ENCODE measurements at places on chromosomes 7 and 10.

DNA sequence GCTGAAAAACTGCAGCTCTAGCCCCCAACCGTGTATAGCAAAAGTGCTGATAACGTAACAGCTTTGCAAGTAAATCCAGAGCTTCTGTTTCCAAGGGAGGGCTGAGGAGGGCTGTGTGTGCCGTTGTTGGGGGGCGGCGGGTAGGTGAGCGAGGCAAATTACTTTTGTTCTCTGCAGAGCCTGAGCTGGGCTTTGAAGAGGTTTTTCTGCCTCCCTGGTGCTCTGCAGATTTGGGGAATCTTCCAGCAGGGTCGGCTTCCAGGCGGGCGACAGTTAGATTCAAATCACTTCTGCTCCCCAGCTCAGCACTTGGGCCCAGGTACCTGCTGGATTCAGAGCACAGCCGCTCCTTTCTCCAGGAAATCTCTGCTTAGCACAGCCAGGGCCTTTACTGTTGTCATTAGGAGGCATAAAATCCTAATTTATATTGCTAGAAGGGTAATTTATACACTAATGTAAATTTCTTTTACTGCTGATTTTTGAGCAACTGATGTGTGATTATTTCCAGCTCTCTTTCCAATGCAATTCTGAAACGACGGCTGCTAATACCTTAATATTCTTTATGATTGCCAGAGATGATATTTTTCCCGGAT lies 442.4 kb downstream of the TYW1 start:
- no peak for DNase-seq

DNA sequence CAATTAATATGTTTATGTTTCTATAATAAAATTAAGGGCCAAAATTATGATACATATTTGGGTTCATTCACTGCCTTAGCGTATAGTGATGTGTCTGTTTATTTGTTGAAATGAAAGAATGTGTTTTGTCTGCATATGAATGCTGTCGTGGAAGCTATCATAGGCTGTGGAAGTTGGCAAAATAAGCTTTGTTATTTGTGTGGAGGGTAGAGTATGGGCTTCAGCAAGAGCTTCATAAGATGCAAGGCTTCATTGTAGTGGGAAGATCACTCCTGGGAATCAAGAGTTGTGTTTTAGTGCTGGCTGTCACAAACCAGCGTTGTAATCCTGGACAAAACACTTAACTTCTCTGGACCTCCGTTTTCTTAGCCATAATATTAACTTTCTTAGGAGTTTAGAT lies 2.5 kb downstream of the SLK start:
- DNase-seq = no peak

- no peak for DNase-seq
These were observed 37.8 kb upstream of the COMMD3 start for GRCh38 chr10:22278441-22278782.

GRCh38 chr7:97005183-97006054 lies at the start of gene DLX6:
TSS of gene DLX6 (plus strand) at chr7:97005553. CDS start at chr7:97005978, 425 bp downstream.
- peak; percentile 18 for DNase-seq

DNA sequence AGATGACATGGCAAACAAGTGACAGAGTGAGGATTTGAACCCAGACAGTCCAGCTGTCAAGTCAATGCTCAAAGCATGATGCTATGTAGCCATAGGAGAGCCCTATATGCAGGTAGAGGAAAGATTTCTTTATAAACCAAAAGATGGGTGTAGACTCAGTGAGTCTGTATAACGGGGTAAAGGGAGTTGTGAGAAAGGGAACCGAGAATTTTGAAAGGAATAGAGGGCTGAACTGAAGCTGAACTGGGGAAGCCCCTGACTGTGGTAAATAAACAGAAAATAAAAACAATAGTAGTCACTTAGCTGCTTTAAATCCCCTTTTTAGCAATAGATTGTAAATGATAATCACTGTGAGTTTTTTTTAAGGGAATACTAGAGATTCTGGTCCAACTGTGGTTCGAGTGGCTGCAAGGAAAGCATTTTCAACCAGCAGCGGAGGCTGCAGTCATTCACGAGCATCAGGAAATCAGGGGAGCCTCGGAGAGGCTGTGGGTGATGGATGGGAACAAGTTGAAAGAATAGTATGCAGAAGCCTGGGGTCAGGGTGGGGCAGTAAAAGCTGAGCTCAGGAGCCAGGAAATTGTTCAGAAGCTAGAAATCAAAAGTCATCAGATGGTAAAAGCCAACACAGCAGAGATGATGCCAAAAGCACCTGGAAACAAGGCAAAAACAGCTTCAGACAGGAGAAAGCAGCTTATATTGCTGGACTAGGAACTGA lies 393.5 kb downstream of the GFRA1 start:
- DNase-seq = no peak

DNA sequence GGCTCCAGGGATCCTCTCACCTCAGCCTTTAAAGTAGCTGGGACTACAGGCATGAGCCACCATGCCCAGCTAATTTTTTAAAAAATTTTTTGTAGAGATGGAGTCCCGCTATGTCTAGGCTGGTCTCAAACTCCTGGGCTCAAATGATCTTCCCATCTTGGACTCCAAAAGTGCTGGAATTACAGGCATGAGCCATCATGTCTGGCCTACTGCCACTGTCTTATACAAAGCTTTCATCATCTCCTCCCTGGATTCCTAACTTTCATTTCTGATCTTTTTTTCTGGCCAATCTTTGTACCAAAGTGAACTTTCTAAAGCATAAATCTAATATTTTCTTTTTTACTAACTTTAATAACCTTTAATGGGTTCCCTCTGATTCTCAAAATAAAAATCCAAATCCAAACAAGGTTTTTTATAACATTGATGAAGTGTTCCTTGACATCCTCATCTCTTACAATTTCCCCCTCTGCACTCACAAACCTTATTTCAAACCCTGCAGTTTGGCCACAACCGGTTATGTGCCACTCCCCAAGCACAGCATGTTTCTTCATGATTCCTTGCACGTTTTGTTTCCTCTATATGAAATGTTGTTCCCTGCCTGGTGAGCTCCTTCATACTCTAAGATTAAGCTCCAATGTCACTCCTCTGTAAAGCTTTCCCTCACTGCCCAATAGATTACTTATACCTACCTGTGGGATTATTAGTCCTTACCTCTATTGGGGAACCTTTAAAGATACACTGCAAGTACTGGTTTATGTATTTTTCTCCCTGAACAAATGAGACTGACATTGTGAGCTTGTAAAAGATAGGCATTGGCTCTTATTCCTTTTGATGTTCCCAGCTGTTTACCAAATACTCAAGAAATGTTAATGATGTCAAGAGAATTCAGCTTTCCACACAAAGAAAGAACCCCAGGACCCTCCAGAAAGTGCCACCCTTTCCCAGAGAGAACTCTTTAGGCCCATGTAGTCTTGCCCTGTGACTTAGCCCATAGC lies 101.7 kb downstream of the HOXA1 start:
- no peak for DNase-seq

- DNase-seq = no peak
These were observed 7.2 kb upstream of the RELN start for GRCh38 chr7:103996639-103997038.

DNA sequence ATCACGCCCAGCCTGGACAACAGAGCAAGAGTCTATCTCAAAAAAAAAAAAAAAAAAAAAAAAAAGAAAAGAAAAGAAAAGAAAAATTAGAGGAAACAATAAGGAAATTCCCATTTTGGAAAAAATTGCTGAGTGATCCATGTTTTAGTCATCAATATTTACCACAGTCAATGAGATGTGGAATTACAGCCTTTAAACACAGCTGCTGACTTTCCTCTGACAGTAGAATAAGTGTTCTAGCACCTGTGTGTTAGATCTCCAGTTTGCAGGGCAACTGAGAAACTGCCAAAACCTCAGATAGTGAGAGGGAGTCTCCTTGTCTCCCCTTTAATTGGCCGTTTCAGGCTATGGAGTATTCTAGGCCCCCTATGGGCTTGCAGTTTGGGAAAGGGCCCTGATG lies 520.1 kb downstream of the KCNMA1 start:
- DNase-seq = no peak

- no peak for DNase-seq
These were observed 4.2 kb upstream of the ADAM12 start for GRCh38 chr10:126392469-126392868.

GRCh38 chr10:86899670-86900276 lies 57.6 kb downstream of the MMRN2 start:
- peak; percentile 9 for DNase-seq

DNA sequence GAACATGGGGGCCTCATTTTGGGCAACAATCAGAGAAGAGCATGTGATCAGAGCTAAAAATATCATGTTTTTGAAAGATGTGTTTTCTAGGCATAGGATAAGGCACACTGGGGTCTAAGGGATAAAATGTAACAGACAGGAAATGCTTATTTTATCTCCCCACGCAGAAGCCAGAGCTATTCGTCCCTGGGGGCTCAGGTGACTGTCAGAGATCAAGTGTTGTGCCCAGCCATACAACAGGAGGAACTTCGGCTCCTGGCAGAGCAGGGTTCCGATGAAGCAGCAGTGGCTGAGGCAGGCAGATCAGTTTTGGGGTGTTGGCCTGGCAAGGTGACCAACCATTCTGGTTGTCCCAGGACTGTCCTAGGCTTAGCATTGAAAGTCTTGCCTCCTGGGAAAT lies 15.2 kb downstream of the NPY start:
- no peak for DNase-seq

DNA sequence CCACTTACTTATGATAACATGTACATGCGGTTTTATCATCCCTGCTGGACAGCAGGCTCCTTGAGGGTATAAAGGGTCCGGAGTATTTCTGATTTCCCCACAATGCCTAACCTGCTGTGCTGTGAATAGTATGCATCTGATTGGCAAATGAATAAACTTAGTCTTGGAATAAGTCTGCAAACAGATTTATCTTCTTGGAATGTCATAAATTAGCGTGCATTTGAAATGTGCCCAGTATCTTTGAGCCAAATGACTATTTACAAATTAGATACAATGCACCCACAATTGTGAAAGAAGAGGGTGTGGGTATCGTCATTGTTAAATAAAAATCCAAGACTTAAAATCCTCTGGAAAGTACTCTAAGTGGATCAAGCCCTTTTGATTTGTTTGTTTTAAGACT lies 106.0 kb downstream of the OSBPL3 start:
- DNase-seq = no peak

- no peak for DNase-seq
These were observed 106.9 kb upstream of the CSTF2T start for GRCh38 chr10:51806079-51806835.

- no peak for DNase-seq
These were observed 25.8 kb upstream of the ADRB1 start for GRCh38 chr10:114017873-114018272.

DNA sequence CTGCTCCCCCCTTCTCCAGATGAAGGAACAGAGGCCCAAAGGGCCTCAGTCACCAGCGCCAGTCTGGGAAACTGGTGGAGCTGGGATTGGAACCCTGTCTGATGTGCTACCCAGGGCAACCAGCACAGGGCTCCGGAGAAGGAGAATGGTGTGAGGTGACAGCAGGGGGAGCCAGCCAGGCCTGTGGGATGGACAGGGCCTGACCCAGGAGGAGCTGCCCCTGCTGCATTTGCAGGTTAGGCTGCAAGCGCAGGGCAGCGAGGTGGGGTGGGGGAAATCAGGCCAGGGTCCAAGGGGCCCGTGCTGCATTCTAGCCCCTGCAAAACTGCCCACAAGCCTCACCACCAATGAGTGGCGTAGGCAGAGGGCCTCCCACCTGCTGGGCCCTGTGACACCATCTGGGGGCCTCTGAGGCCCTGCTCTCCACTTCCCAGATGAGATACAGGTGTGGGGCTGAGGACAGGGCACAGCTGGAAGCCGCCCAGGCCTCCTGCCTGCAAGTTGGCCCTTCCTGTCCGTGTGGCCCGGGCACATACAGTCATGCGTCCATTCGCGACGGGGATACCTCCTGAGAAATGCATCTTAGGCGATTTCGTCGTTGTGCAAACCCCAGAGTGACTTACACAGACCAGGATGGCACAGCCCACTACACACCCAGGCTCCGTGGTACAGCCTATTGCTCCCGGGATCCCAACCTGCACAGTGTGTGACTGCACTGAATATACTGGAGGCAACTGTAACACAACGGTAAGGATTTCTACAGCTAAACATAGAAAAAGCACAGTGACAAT lies 45.3 kb downstream of the RASGEF1A start:
- DNase-seq = no peak

DNA sequence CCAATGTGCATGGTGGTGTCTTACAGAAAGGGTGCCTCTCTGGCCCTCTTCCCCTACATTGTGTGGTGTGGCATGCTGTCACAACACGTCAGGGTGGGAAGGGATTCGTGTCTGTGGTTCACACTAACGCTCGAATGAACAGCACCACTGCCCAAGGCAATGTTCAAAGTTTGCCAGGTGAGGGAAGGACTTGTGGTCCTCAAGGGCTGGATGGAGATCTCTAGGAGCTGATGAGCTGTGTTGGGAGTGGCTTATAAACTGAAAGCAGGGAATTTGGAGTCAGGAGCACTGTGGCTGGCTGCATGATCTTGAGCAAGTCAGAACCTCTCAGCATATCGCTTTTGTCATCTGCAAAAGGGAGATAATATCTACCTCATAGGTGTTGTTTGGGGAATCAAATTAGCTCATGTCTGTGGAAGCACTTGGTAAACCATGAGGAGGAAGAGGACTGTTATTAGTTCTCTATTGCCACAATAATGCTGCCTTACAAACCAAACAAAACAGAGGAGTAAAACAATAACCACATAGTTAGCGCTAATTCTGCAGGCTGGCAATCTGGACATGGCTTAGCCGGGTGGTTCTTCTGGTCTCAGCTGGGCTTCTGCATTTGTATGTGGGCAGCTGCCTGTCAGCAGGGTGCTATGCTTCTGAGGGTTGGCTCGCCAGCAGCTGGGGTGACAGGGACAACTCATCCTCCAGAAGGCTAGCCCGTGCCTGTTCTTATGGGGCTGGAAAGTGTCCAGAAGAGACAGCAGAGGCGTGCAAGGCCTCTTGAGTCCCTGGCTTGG lies 22.9 kb upstream of the C10orf105 start:
- DNase-seq = no peak

- DNase-seq = no peak
These were observed 336.8 kb downstream of the ARL4A start for GRCh38 chr7:13024121-13024674.

DNA sequence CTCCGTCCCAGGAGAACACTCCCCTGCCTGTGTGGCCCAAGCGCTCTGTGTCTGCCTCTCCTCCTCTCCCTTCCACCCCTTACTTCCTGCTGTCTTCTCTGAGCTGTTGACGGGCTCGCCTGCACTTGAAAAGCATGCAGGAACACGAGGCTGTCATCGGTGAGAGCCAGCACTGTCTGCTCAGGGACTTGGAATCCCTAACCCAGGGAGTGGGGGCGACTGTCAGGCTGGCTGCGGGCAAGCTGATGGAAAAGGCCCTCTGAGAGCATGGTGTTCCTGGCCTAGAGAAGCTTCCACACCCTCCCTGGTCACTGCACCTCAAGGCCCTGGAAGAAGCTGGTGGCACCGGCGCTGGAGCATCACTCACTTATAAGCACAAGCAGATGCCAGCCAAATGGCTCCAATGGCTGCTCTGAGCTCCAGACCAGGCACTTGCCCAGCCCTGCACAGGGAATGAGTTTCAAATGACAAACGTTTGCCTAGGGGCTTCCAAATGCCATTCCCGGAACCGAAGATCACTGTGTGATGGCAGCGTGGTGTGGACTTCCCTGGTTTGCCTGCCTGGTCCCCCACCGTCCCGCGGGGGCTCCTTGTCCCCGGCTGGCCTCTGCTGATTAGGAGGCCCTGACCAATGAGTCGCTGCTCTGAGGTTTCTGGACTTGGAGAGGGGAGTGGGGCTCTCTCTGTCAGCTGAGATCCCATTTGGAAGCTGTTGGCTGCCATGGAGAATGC lies 56.7 kb upstream of the EBF3 start:
- DNase-seq = no peak

- DNase-seq = no peak
These were observed 138.9 kb downstream of the VTI1A start for GRCh38 chr10:112585960-112586359.

- no peak for DNase-seq
These were observed 131.1 kb upstream of the SLC26A5 start for GRCh38 chr7:103577059-103577458.

GRCh38 chr7:118039963-118040489 lies 143.9 kb upstream of the LSM8 start:
- DNase-seq = no peak
